ENCODE measurements at places on chromosomes 2 and 18.

DNA sequence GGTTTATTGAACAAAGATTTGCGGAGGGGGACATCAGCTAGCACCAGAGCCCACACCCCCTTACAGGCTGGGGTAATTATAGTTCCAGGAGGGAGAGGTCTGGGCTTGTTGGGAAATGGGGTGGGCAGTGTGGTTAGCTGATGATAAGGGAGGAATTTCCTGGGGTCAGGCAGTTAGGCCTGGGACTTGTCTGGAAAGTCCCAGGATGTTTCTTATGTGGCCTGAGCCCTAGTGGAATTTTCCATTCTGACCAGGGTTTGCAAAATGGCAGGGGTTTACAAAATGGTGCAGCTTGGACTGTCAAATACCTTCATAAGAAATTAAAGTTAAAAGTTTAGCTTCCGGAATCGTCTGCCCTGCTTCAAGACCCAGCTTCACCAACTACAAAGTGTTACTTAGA is 199.1 kb downstream of the FBXO15 start:
- no peak for DNase-seq

GRCh38 chr18:68542846-68543245 is 172.1 kb downstream of the TMX3 start:
- no peak for DNase-seq

- no peak for DNase-seq
These were observed 2.3 kb downstream of the IMPA2 start for GRCh38 chr18:11983592-11983991.

GRCh38 chr2:16014802-16015201 is 74.5 kb downstream of the MYCN start:
- peak; percentile 46 for DNase-seq

GRCh38 chr2:64929333-64929732 is 59.9 kb upstream of the SLC1A4 start:
- no peak for DNase-seq

DNA sequence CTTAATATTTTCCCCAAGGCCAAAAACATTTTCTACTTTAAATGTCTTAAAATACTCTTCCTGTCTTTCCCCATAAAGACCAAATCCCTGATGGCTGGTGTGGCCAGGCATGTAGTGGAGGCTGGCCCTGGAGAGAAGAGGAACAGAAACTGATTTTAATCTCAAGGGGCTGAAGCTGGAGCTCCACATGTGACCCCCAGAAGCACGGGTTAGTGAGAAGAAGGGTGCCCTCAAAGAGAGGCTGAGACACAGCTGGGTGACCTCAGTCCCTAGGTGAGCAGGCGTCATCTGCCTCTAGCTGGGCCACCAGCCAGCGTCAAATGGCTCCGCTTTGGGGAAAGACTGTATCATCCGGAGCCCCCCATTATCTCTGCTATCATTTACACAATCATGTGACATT is 19.3 kb upstream of the TMEM18 start:
- no peak for DNase-seq

DNA sequence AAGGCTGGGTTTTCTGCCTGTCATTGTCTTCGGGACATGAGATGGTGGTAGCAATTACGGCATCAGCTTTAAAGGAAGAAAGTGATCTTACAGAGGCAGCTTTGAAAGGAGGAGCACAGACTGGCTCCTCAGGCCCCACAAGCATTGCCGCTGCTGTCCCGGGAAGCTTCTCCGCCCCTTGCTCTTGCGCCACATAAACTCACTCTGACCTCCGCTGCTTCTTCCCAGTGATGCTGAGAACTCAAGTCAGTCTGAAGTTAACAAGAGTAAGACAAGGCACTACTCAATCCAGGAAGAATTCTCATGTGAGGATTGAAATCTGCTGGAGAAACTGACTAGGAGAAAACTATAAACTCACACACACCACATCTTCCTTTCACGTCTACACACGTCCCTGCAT is 112.4 kb upstream of the RIOK3 start:
- DNase-seq, result no peak

- DNase-seq, result peak; percentile 7
These were observed 30.3 kb downstream of the GPR75 start for GRCh38 chr2:53829273-53829979.

DNA sequence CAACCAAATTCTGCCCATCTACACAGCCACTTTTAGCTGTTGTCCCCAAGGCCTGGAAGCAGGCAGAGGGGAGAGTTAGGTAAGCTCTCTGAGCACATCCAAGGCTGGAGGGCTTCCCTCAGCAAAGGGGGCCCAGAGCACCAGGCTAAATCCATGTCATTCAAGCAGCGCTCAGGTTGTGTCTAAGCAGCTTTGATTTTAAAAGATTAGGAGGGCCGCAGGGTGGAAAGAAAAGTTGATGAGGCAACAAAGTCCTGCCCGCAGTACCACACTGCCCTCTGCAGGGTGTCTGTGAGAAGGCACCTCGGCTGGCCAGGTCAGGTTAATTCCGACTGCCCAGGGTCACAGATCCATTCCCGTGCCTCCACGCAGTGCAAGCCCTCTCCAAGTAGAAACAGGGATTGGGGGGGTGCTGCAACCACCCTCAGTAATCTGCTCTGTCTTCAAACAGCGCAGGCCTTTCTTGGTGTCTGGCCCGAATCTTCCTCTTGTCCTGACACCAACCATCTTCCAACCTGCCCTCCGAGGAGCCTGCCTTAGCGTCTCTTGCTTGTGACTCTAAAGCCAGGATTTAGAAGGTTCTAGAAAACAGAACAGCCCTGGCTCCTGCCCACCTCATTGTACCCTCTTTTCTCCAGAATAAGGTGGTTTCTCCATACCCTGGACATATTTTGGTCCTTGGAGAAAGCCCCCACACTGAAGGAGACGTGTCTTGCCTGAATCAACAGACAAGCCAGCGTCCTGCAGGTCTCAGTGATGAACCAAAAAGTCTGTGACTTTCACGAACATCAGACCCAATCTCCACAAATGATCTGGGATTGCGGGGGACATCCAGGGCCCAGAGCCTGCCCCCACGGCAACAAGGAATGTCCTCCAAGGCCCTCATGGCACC is 289.2 kb downstream of the TNS1 start:
- peak; percentile 84 for DNase-seq

GRCh38 chr2:161245261-161245553 is 63.0 kb upstream of the PSMD14 start:
- DNase-seq, result peak; percentile 45

DNA sequence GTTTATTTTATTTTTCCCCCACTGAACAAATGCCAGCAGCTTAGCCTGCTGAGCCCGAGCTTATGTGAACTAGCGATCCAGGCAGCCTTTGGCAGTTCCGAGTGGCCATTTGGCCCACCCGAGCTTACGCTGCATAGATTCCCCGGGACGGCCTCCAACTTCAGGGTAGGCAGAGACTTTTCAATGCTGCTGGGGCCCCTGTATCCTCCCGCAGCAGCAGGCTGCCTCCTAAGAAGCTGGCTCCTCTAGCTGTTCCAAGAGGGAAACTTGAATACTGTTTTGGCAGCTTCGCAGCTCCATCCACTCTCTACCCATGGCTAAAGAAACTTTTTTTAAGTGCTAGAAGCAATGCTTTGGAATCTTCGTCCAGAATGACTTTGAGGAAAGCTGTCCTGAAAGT is 295.2 kb downstream of the SS18 start:
- peak; percentile 73 for DNase-seq

GRCh38 chr2:233209117-233209532 is 42.3 kb upstream of the ATG16L1 start:
- no peak for DNase-seq

GRCh38 chr18:56835331-56835730 is 184.2 kb downstream of the WDR7 start:
- DNase-seq, result no peak

- DNase-seq, result no peak
These were observed 3.3 kb upstream of the SRSF7 start for GRCh38 chr2:38754506-38754905.

DNA sequence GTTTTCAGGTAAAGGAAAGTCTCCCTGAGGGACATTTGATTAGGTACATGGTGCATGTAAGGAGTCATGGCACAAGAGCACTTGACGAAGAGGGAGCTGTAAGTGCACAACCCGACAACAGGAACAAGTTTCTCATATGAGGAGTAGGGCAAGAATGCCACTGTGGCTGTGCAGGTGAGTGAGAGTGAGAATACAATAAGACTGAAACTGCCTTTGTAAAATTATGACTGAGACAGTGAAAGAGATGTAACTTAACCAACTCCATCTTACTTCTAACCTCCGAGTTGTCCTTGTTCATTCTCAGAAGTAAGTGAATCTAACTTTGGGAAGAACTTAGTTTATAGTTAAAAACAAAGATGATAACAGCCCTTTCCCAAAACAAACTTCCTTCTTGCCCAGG is 1025.8 kb upstream of the CNTNAP5 start:
- no peak for DNase-seq

DNA sequence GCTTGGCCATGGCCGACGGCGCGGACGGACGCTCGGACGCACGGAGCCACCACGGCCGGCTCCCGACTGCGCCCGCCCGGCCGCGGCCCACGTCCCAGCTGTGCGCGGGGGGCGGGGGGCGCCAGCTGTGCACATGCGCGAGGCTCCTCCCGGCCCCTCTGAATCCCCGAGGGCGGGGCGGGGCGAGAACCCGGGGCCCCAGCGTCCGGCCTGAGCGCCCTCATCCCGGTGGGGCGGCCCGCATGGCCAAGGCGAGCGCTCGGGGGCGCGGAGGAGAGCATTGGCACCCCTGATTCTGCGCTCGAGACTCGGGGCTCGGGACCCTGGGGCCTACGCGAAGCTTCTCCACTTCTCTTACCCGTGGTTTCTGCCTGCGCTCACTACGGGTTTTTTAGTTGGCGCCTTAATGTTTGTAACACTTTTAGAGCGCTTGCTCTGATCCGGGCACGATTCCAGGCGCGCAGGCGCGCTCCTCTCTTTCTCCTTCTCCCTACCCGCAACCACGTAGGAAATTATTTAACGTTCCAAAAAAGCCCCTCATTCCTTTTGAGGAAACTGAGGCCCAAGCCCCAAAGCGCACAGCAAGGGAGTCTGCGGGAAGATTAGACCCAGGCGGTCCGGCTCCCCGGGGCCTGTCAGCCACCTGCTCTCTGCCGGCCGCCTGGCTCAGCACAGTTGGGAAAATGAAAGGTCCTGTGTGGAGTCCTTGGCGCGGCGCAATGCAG is at the start of gene PXDN:
Gene PXDN, minus strand, starts transcription at position 70 of the 725 bp plus-strand sequence. Its CDS starts 60 bp downstream, at position 10.
- peak; percentile 90 for DNase-seq

DNA sequence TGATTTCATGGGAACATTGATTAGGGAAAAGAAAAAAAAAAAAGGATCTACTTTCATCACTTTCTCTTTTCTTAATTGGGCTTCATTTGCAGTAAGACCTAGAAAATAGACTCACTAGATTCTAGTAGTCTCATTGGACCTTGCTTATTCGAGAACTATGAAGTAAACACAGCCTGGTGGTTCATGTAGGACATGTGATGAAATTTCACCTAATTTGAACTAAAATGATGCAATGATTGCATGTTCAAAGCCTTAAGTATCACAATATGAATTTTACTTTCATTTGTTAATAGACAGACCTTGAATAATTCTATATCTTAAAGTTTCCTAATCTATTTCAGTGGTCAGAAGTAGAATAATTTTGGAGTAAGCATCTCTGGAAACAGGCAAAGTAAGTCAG is 688.9 kb upstream of the NRXN1 start:
- no peak for DNase-seq

- DNase-seq, result no peak
These were observed 91.5 kb downstream of the ALK start for GRCh38 chr2:29829841-29830240.

DNA sequence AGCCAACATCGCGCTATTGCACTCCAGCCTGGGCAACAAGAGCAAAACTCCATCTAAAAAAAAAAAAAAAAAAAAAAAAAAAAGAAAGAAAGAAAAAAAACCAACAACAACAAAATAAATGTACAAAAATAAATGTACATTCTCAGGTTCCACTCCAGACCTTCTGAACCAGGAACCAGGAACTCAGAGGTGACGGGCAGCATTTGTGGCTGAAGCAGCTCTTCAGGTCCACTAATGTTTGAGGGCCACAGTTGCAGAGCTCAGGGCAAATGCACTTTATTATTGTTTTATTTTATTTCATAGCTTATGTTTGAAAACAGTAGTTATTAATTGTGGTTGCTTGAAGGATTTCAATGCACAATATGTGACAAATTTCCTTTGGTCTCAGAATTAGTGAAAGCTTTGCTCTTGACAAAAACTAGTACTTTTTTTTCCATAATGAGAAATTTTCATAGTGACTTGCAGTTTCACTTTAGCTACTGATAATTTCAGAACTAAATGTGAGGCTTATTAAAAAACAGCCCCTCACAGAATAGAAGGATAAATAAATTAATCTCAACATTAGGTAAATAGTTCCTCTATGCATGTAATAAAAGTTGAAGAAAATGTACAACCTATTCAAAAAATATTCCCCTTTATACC is 378.4 kb upstream of the SPHKAP start:
- DNase-seq, result no peak

GRCh38 chr2:457792-458424 is 170.0 kb upstream of the ALKAL2 start:
- no peak for DNase-seq

Measured in brain (organoid and tissue), 16 donors.